NCI-H1105 (cell line): ENCODE measurements at places on chromosomes 6 and 20.

- peak; percentile 24 for DNase-seq
Measured at GRCh38 chr6:17393892-17394631, 667 bp downstream of the CAP2 start.

DNA sequence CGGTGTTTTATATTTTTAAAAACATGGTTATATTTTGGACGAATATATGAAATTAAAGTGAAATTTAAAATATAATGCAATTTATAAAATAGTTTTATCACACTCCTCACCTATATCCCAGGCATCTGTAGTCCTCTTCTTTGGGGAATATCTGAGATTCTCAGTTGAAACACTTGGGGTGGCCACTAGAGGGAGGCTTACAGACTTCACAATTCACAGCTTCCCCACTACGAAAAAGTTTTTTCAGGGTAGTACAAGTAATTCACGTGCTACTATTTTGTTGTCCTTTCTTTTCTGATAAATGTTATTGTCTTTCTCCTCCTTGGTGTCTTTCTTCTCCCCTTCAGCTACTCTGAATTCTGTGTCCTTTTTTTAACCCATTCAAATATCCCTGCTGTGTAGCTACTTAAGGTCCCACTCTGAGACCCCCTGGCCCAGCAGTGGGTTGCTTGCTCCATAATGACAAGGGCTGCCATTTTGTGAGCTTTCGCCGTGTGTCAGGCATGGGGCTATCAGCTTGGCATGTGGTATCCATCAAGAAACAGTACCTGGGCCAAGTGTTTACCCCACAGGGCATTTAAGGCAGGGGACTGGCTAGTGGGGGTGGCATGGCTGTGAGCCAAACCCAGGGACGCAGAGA is 43.6 kb upstream of the PHACTR3 start:
- DNase-seq: peak; percentile 24

- DNase-seq: no peak
Measured at GRCh38 chr6:116409756-116410155, 39.0 kb downstream of the DSE start.

- DNase-seq: no peak
Measured at GRCh38 chr20:44956410-44956809, 3.8 kb downstream of the TOMM34 start.

DNA sequence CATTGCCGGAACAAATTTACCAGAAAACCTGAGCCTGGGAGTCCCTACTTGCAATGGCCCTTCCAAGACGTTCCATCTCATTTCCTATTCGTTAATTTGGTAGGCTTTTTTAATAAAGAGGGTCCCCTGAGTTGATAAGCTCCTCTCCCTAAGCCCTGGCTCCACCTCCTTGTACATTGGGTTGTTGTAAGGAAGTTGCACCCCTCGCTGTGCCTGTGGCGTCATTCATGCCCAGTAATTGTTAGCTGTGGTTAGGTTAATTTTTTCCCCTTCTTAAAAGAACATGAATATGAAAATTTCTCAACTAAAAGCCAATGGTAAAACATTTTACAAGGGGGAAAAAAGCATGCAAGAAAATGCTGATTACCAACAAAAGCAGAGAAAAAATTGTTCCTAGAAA is 91.9 kb downstream of the SLC24A3 start:
- DNase-seq: no peak

- no peak for DNase-seq
Measured at GRCh38 chr6:33826537-33826936, 22.7 kb upstream of the MLN start.

DNA sequence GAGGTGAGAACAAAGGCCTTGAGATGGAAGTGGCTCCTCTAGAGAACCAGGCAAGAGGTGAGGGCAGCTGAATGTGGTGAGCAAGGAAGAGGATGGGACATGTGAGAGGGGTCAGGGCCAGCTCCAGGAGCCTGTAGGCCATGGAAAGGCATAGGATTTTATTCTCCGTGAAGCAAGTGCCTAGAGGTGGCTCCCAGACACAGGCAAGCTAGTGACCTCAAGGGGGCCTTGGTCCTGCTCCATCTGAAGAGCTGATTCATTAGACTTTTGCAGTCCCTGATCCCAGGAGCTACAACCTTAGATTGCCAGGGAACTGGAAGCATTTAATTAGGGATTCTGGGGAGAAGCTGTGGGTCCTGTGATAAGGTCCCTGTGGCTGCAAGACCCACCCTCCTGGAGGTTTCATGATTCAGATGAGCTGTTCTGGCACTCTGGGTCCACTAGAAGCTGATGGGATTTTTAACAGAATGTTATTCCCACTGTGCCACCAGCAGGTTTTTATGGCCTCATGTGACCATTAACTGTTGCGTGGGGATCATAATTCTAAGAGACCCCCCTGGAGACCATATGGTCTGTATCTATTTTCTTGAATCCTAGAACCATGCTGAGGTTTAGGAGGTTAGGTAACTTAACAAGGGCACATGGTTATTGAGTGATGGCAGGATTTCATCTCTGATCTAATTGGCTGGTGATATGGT is 90.5 kb downstream of the ELOVL5 start:
- no peak for DNase-seq

- no peak for DNase-seq
Measured at GRCh38 chr6:44636561-44637248, 249.2 kb downstream of the CDC5L start.

DNA sequence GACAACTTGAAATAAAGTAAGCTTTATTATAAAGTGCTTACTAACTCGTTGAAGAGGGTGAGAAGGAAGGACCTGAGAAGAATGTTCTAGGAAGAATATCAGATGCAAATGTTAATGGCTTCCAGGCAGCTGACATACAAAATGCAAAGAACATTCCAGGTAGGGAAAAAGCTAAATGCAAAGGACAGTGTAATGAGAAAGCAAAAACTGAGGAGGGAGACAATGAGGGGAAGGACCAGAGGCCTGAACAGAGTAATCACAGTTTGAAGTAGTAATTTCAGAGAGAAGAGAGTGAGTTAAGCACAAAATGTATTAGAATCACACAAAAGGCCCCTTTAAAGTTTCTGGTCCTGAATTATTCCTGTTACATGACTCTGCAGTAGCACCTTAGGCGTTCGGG is 81.3 kb downstream of the HMGCLL1 start:
- no peak for DNase-seq
